ENCODE measurements at places on chromosomes 2 and 18. TPM values are rescaled to one million over a fixed set of nuclear protein-coding genes. Genes with fewer than 3 reads are reported as not detected.

The DSC2 gene
- total RNA-seq = 116 TPM

The ZAP70 gene
- not detected for total RNA-seq

The KCNG2 gene
- total RNA-seq = not detected

The UGGT1 gene
- total RNA-seq = 38.7 TPM

All from airway epithelial cell (primary cell).